Stimulated activated CD8-positive, alpha-beta memory T cell treated with anti-CD3 and anti-CD28 coated beads, Interleukin-15, amount 100 ng/mL, for 24 hours (primary cell): ENCODE measurements at places on chromosomes 3 and 15.

GRCh38 chr3:52237657-52238172, 1.2 kb downstream of the TWF2 start:
- no peak for DNase-seq

DNA sequence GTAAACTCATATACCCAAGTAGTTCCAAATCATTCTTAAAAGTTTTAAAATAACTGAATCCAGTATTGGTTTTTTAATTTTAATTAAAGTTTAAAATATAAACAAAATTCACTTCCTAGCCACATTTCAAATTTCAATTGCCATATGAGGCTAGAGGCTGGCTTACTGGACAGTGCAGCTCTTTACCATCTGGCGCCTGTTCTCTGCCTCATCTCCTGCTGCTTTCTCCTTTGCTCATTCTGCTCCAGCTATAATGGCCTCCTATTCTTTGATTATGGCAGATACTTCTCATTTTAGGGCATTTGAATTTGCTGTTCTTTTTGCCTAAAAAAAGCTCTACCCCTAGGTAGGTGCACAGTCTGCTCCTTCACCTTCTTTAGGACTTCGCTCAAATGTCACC, 19.1 kb downstream of the ARMC8 start:
- DNase-seq = no peak

DNA sequence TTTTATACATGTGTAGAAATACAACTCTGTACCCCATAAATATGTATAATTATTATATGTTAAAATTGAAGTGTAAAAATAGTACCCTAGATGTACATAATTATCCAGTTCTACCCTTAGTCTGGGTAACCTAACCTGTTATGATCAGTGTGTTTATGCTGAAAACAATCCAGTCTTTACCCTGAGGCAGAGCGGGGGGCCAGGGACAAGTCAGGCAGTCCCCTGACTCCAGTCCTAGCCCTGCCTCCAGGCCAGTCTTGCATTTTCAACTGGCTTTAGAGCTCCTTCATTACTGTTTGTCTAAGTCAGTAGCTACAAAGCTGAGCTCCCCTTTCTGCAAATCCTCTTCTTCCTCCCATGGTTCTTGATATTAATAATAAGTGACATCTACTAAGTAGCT, 3.1 kb downstream of the MESD start:
- DNase-seq = no peak

- DNase-seq = no peak
Observed at GRCh38 chr15:90268415-90268814, 2.9 kb downstream of the NGRN start.
